NCI-H226 (cell line): ENCODE measurements at places on chromosomes 2 and 18.

GRCh38 chr2:105087273-105087672 lies 49.4 kb downstream of the MRPS9 start:
- no peak for DNase-seq

DNA sequence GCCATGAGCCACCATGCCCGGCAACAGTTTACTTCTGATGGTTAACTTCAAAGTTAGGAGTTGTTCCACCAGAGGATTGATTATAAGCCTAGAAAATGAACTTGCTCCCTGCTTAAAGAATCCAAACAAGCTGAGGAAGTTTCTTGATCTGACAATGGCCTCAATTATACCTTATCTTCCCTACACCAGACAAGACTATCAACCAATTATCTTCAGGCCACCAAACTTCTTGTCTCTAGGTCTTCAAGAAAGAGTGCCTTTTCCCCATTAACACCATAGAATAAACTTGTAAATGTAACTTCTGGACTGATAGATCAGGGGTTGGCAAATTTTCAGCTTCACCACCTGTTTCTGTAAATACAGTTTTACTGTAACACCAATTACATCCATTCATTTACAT lies 15.0 kb downstream of the ZC3H8 start:
- no peak for DNase-seq

- no peak for DNase-seq
These were observed 107.9 kb downstream of the KLHL29 start for GRCh38 chr2:23492921-23493320.

GRCh38 chr2:201761101-201761500 lies 19.6 kb downstream of the ALS2 start:
- no peak for DNase-seq

- peak; percentile 39 for DNase-seq
These were observed 891 bp downstream of the KDM3A start for GRCh38 chr2:86441882-86442641.

DNA sequence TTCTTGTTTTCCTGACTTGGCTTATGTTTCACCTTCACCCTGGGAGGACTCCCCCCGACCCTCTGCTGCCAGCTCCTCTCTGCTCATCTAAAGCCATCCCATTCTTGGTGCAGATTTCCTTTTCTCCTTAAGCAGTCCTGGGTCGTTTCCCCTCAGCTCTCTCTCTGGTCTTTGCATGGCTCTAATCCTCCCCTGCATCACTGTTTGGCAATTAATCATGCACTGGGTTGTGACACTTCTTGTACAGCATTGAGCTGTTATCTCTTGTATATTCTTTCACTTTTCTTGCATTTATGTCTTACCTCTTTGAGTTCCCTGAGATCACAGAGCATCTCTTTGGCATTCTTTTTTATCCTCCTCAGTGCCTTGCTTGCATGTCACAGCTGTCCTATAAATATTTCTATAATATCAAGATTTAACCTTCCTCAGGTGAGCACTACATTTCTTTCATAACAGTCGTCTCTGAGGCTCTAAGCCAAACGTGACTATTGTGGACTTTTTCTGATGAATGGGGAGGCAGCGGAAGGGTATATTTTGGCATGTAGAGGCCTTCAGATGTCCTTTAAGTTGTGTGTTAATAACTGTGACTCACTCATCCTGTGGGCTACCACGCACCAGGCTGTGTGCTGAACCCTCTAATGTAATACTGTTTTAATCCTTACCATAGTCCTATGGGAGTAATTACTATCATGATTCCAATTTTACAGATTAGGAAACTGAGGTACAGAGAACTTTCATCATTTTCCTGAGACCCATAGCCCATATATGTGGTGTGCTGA lies 507.5 kb downstream of the SLC4A3 start:
- peak; percentile 67 for DNase-seq

DNA sequence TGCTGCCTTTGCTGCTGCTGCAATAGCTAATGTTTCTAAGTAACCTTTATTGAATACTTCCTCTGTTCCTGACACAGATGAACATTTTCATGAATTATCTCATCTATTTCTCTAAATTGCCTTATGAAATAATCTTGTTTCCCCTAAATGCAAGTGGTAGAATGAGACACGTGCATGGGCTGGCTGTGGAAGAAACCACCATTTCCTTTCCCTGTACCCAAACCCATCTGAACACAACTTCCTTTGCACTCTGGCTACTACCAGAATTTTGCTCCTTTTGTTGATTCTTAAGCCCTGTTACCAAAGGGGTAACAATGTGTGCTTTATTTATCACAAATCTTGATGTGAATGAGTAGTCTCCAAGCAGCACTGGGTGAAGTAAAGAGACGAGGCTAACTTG lies 29.2 kb downstream of the AKAIN1 start:
- DNase-seq: no peak

DNA sequence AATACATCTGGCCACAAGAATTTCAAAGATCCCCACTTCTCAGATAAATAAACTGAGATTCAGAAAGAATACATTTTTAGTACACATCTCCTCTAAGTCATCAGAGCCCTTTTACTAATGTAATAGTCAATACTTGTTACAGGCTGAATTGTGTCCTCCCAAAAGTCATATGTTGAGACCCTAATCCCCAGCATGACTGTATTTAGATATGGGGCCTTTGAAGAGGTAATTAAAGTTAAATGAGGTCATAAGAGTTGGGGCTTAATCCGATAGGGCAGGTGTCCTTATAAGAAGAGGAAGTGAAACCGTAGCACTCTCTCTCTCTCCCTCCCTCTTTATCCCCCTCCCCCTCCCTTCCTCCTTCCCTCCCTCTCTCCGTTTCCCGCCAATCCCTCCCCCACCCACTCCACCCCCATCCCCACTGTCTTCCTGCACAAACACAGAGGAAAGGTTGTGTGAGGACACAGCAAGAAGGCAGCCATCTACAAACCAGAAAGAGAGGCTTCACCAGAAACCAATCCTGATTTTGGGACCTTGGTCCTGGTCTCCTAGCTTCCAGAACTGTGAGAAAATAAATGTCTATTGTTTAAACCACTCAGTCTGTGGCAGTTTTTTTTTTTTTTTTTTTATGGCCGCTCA lies 66.6 kb upstream of the ZNF397 start:
- DNase-seq: no peak

DNA sequence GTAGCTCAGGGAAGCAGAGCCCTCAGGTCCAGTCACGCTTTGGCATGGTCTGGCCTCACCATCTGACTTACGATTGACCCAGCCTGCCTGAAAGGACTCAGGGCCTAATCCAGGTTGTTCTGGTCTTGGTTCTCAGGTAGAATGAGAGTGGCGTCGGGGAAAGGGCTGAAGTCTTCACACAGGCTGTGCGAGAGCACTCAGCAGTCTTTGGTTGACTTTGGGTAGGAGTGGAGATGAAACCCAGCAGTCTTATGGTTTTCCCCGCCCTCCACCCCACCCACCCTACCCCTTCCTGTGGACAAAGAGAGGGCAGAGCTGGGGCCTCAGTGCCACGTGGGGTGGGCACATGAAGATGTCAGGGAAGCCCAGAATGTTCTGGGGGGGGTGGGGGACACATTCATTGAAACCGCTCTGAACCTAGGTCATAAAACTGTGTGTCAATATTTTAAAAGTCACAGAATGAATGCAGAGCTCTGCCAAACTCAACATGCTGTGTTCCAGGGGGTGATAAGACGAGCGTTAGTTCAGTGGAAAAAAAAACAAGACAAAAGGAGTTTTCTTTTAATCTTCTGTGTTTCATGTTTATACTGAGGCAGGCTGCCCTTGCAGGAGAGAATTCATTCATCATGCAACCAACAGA lies 58.6 kb upstream of the ALPP start:
- no peak for DNase-seq

- no peak for DNase-seq
These were observed 2.9 kb downstream of the ALS2 start for GRCh38 chr2:201777869-201778268.

DNA sequence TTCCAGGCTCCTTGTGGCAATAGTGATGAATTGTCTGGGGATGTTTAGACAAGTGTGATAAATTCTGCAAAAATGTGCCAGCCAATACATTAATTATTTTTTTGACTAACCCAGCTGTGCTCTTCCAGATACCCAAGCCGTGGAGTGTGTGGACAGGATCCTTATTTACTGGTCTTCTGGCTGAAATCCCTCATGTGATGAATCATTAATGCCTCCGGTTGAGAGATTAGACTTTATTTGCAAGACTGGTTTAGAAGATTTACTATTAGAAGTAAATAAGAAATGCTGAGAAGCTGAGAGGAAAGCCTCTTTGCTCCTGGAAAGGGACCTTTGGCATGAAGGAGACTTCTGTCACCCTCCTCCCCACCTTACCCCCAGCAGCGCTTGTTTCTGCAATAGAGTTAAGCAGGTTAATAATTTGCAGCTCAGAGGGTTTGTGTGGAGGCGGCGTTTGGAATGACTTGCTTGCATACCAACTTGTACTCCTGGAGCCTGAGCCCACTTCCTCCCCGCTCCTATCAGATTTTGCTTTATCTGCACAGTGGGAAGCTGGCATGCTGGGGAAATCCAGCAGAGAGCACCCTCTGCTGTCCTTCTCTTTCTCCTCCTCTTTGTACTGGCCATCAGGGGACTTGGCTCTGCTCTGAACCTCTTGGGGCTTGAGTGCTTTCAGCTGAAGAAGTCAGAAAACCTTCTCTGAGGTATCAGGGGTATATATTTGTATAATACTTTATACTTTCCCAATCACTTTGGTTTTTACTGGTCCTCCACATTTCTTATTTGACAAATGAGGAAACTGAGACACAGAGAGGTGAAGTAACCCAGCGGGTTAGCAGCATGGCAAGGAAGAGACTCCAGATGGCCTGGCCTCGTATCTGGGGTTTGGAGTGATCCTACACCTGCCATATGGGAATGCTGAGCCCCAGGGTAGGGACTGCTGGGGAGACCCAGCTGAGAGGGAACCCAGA lies 16.3 kb downstream of the SLC3A1 start:
- DNase-seq: peak; percentile 90

- no peak for DNase-seq
These were observed 33.0 kb downstream of the MRO start for GRCh38 chr18:50786864-50787263.

DNA sequence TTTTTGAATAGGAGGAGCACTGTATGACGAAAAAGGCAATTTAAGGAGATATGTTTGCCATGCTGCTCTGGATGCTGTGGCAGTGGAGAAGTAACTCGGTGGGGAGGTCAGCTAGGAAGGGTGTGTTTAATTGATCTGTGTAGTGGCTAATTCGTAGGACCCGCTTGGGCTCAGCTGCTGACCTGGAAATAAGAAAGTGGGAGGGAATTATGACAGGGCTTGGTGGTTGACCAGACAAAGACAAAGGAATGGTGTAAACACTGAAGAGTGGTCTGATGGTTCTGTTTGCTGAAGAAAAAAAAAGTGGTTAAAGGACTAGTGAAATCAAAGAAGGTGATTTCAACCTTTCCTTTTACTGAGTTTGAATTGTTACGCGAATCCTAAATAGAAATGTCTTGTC lies 146.0 kb downstream of the MAP4K4 start:
- DNase-seq: no peak

GRCh38 chr2:67877301-67877700 lies 185.5 kb downstream of the C1D start:
- no peak for DNase-seq

DNA sequence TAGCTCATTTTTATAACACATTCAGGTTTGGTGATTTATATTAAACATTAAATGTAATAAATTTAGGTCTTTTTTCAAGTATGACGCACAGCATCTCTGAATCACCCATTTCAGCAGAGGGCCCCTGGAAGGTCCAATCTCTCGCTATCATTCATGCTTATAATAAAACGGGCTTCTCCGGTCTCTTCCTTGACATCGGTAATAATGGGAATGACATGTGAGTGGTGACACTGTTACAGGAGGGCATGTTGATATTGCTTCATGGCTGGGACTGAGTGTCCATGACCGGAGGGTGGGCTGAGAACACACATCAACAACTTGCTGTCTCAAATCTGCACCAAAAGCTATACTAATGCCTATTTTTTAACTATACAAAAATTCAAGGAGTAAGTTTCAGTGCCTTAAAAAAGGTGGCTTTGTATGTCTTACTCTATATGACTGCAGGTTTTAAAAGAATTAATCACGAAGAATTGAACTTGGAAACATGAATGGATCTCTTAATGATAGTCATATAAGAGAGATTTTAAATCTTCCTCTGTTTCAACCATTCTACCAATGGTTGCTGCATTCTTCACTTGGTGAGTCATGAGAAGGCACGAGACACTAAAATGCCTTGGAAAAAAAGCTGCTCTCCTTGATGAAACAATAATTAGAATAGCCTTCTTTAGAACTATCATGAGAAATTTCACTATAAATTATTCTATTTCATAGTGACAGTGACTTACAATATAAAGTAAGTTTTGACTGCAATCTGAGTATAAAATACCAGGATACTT lies 101.9 kb upstream of the NRP2 start:
- DNase-seq: no peak

- no peak for DNase-seq
These were observed 9.7 kb downstream of the LMAN2L start for GRCh38 chr2:96730212-96730611.

GRCh38 chr18:2986150-2986865 lies 26.6 kb downstream of the LPIN2 start:
- no peak for DNase-seq

DNA sequence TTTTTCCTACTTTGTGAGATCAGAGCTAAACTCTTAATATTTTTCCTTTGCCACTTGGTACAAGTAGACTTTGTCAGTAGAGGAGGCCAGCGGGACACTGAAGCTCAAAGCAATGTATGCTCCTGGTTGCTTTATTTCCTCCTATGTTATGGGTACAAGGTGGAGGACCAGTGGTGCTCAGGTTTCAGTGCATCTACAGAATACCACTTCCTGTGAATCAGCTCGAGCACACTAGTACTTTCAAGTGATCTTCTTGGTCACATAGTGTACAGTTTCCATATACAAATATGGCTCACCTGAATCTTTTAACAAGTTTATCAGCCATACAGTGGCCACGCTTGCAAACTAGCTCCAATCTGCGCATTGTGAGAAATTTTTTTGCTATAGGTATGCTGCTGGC lies 1674.8 kb upstream of the TMEFF2 start:
- no peak for DNase-seq

DNA sequence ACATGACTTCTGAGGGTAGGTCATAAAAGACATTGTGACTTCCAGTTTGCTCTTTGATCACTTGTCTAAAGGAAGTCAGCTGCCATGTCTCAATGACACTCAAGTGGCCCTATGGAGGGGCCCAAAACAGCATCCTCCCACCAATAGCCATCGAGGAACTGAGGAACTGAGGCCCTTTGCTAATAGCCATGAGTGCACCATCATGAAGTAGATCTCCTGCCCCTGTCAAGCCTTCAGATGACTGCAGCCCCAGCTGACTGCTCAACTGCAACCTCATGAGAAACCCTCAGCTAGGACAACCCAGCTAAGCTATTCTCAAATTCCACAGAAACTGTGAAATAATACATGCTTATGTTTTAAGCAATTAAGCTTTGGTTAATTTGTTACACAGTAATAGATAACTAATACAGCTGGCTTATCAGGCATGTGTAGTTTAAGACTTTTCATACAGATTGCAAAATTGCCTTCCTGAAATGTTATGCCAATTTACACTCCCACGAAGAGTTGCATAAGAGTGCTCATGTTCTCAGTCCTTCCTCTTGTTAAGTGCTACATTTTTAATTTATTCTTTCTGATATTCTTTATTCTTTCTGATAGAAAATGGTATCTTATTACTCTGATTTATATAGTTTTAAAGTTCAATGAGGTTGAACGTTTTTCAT lies 105.6 kb upstream of the NDUFV2 start:
- peak; percentile 44 for DNase-seq
